Upper lobe of left lung (tissue), 6 donors: ENCODE measurements at places on chromosomes 3 and 15. TPM values are rescaled to one million over a fixed set of nuclear protein-coding genes. Genes with fewer than 3 reads are reported as not detected.

DNA sequence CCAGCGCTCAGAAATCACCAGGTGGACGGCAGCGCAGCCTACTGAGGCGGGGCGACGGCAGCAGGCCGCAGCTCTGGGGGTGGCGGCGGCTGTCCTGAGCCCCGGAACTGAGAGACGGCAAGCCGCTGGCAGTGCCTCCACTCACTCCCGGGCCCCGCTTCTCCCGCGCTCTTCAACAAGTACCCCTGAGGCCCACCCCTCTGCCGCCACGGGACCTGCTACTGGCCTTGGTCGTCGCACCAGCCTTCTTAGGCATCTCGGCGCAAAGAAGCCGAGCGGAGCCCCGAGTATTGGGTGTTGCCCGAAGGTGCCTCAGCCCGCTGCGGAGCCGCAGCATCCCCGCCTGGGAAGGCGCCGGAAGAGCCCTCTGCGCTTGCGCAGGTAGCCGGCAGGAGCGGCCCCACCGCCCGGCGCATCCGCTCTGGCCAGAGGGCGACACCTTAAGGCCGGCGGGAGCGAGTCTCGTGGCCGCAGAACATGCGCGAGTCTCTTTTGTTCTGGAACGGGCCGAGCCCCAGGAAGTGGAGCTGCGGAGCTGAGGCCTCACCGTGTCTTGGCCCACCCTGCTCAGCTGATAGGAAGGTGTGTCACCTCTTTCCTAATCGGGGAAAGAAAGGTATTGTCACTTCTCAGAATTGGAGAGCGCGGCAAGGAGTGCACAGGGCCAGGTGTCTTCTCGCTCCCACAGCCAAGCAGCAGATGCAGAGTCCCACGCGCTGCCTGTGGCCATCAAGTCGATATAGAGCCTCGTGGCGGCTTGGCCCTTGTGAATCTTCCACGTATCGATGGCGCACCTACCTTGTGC is at the start of gene C15orf40:
TSS of gene C15orf40 (minus strand) at position 369 of the 805 bp plus-strand sequence. CDS start at position 337, 32 bp downstream.
- peak within 1 kb of the TSS; percentile 88 for H3K27ac ChIP-seq
- peak; percentile 96 for DNase-seq
- no peaks in the 10 kb centered on the region for H3K27me3 ChIP-seq
- peaks cover 21% of the 10 kb centered on the region for H3K36me3 ChIP-seq
- H3K4me1 ChIP-seq, result peaks cover 29% of the 10 kb centered on the region
- H3K4me3 ChIP-seq, result peak within 1 kb of the TSS; percentile 97

The DTWD1 gene
- total RNA-seq, result 16.8 TPM

GRCh38 chr15:85595804-85596536 is 198.8 kb downstream of the KLHL25 start:
- peaks cover 44% of the 10 kb centered on the region for H3K36me3 ChIP-seq
- no peak overlapping the region for H3K4me3 ChIP-seq
- no peak for DNase-seq
- H3K27me3 ChIP-seq, result no peaks in the 10 kb centered on the region
- H3K27ac ChIP-seq, result peak overlapping the region; percentile 0

DNA sequence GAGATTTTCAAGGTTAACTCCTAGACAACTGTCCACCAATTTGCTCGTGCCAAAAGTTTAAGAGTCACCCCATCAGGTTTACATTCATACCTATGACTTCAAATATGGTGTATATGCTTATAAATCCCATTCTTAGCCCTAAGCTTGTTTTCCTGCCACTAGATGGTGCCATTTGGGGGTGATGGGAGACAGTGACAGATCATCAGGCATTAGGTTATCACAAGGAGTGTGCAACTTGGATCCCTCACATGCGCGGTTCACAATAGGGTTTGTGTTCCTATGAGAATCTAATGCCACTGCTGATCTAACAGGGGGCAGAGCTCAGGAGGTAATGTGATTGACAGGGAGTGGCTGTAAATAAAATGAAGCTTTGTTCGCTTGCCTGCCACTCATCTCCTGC is 182.7 kb downstream of the CNTN6 start:
- no peaks in the 10 kb centered on the region for H3K27me3 ChIP-seq
- H3K27ac ChIP-seq, result no peak overlapping the region
- H3K4me3 ChIP-seq, result no peak overlapping the region
- no peaks in the 10 kb centered on the region for H3K36me3 ChIP-seq
- no peaks in the 10 kb centered on the region for H3K4me1 ChIP-seq
